Stimulated activated CD4-positive, alpha-beta T cell treated with anti-CD3 and anti-CD28 coated beads, Interleukin-15, amount 100 ng/mL, for 24 hours (primary cell): ENCODE measurements at places on chromosomes 1 and 21.

- DNase-seq, result no peak
Measured at GRCh38 chr1:32965251-32965747, 690 bp upstream of the RNF19B start.

GRCh38 chr1:150072959-150073358, 5.4 kb downstream of the VPS45 start:
- no peak for DNase-seq

DNA sequence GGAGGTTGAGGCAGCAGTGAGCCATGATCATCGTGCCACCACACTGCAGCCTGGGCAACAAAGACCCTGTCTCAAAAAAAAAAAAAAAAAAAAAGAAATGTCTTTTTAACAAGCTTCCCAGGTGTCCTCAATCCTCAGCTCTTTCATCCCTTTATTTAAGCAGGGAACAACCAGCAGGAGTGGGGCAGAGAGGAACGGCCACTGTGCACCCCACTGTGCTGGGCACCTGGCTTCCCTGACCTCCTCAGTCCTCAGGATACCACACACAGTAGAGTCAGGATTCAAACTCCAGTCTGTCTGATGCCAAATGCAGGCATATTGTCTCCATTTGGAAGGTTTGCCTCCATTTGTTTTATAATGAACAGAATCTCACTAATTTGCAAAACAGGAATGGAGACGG, 19.8 kb upstream of the PTAFR start:
- no peak for DNase-seq

- no peak for DNase-seq
Measured at GRCh38 chr1:202591515-202591914, 118.7 kb downstream of the SYT2 start.

- no peak for DNase-seq
Measured at GRCh38 chr1:169527451-169528214, 41.9 kb upstream of the SLC19A2 start.

- no peak for DNase-seq
Measured at GRCh38 chr1:111234258-111234657, 6.7 kb downstream of the CHI3L2 start.

GRCh38 chr1:37673920-37674319, 18.4 kb upstream of the CDCA8 start:
- DNase-seq, result peak; percentile 84

- DNase-seq, result no peak
Measured at GRCh38 chr1:73604211-73604610, 593.8 kb downstream of the LRRIQ3 start.

DNA sequence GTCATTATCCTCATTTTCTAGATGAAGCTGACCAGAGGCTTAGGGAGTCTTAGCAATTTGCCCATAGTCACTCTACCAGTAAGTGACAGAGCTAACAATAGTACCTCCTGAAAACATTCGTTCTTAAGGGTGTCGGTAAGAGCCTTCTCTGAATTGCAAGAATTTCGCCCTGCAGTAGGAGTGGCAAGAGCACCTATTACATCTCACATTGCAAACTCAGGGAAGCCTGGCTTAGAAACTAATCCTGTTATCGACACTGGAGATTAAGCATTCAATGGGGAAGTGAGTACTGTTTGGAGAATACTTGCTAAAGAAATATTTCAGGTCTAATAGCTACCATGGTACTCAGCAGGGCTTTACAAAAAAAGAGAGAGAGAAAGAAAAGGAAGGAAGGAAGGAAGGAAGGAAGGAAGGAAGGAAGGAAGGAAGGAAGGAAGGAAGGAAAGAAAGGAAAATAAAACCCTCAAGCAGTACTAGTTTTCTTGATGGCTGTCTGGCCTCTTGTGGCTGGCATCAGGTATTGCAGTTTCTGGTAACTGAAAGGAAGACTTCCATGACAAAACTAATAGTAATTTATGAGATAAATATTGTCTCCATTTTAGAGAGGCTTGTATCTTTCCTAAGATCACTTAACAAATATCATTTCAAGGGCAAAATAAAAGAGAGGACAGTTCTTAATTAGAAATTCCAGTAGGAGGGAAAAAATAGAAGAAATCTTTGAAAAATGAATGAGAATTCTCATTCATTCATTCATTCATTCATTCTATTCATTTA, 10.4 kb downstream of the C1orf226 start:
- DNase-seq, result peak; percentile 29

DNA sequence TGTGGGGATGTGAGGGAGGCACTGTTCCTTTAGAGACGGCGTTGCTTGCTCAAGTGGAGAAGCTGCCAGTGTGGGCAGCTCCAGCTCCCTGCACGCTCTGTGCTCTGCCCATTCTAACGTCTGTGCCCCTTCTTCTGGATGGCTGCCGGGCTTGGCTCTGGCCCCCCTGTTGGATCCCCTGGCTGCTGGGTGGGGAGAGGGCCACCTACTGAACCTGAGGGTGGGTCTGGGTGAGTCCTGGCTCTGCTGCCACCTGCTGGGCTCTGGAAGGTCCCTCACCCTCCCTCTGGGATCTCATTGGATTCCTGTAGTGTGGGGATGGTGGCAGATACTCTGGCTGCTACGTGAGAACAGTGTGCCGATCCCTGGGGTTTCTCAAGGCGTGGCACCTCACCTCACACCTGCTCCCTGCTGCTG, 5.0 kb downstream of the PFKL start:
- DNase-seq, result peak; percentile 67

- DNase-seq, result no peak
Measured at GRCh38 chr1:56660293-56660692, 15.2 kb downstream of the PRKAA2 start.

DNA sequence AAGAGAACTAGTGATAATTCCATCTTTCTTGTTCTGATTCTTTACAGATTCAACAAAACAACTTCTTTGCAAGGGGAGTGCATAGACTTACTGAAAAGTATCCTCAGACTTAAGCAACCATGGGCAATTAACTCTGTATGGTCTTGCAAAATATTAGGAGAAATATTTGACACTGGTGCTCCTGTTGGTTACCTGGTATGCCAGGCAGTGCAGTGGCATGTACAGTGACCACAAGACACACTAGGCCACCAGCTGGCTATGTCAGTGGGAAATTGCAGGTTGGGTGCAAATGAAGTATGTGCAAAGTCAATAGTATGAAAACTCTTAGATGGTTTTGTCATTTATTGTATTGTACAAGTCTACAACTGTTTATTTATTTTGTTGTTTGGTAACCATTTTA, 34.5 kb downstream of the EPS15 start:
- DNase-seq, result no peak

DNA sequence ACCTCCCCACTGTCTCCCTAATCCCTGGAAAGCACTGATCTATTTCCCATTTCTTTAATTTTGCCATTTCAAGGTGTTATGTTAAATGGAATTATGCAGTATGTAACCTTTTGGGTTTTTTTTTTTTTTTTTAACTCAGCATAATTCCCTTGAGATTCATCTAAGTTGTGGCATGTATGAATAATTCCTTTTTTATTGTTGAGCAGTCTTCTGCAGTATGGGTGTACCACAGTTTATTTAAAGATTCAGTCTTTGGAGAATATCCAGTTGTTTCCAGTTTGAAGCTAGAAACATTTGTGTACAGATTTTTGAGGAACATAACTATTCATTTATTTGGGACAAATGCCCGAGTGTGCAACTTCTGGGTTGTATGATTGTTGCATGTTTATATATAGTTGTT, 162.2 kb upstream of the FAM78B start:
- DNase-seq, result no peak
